Stimulated activated CD8-positive, alpha-beta memory T cell treated with anti-CD3 and anti-CD28 coated beads, Interleukin-15, amount 100 ng/mL, for 4 hours (primary cell): ENCODE measurements at places on chromosomes 16 and 17.

- DNase-seq = no peak
These were observed 156.2 kb upstream of the TNRC6C start for GRCh38 chr17:77802333-77802615.

DNA sequence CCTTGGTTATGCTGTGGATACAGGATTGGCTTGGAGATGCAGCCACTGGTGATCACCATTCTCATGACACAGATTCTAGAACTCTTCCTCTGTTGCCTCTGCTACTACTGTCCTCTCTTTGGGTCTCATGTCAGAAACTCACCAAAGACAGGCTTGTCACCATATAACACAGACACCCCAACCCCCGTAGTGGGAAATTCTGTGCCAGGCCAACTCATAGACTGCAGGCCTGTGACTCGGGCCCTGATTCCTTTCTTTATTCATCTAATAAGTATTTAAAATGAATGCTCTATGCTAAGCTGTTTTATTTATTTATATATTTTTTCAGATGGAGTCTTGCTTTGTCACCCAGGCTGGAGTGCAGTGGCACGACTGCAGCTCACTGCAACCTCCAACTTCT, 9.5 kb downstream of the CYB5D2 start:
- DNase-seq = no peak

GRCh38 chr17:67246653-67247415, 1.8 kb upstream of the HELZ start:
- peak; percentile 23 for DNase-seq

GRCh38 chr16:85029408-85029784, 1.8 kb downstream of the KIAA0513 start:
- peak; percentile 50 for DNase-seq

- DNase-seq = no peak
These were observed 124.2 kb downstream of the PARN start for GRCh38 chr16:14505846-14506245.
